HTR-8/SVneo (cell line): ENCODE measurements at places on chromosomes 5 and 9.
A peak's percentile ranks its signal among the peaks of the same experiment; 100 is the strongest.

DNA sequence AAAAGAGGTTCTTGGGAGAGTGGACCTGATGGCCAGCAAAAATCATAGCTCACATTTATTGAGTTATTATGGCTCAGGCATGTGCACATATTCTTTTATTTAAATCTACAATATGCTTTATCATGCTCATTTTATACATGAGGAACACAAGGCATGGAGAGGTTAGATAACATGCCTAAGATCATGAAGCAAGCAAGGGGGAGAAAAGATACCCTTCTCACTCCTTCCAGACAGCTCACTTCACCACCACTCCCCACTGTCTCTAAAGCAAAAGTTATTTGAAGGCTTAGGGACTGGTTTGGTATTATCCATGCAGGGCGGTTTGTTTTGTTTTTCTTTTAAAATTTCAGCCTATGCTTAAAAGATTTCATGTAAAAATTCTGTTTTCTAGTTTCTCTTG is 59.0 kb upstream of the PDE8B start:
- DNase-seq, result no peak

DNA sequence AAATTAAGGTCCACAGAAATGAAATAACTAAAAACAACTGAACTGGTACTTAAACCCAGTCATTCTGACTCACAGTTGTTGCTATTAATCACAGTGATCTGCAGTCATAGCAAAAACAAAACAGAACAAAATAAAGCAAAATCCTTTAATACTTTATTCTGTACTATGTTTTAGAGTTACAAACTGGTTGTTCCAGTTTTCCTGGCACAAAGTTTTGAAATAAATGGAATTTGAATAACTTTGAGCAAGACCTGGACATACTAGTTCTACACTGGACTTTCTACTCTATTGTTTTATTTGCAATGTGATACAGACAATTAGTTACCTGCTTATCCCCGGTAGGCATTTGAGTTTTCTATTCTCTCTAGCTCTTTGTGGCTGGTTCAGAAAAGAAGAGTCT is 147.9 kb downstream of the DMRT2 start:
- DNase-seq, result no peak

- no peak for DNase-seq
Observed at GRCh38 chr5:139361835-139362429, 20.3 kb downstream of the PAIP2 start.

DNA sequence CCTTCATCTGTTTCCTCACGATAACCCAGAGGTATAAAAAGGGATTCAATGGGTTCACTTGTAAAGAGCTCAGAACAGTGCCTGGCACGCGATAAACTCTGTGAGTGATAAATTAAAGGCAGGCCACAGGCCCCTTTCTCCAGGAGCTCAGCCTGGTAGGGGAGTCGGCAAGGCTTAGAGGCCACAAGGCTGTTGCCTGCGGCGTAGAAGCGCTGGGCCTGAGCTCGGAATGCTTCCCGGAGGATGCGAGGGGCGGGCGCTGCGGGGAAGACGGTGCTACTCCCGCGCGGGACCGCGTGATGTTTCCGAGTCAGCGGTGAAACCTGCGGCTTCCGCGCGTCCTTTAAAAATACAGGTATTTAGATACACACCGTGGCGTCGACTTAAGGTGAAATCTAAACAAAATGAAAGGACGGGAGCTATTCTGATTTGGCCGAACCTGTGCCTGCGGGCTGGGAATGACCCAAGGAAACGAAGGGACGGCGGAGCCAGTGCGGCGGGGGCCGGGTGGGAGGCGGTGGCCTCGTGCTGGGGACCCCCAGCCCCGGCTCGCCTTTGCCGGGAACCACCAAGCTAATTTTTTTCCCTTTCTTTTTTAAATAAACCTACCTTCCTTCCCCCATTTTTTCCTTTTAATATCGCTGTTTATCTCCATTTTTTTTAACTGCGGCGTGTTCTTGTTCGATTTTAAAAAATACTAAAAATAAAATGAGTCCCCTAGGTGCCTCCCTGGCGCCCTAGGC is 6.2 kb downstream of the NKX2-5 start:
- no peak for DNase-seq

DNA sequence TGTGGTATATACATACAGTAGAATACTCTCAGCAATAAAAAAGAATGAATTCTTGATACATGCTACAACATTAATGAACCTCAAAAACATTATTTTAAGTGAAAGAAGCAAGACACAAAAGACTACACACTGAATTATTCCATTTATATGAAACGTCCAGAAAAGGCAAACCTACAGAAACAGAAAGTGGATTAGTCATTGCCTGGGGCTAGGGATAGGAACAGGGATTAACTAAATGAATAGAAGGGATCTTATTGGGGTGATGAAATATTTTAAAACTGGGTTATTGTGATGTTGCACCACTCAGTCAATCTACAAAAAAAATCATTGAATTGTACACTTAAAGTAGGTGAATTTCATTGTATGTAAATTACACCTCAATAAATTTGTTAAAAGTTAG is 326.7 kb downstream of the PIK3R1 start:
- no peak for DNase-seq

- peak; percentile 5 for DNase-seq
Observed at GRCh38 chr5:116572350-116573278, 2.0 kb downstream of the SEMA6A start.

GRCh38 chr5:18553269-18553668 is 919.0 kb downstream of the TAF11L14 start:
- DNase-seq, result peak; percentile 70

DNA sequence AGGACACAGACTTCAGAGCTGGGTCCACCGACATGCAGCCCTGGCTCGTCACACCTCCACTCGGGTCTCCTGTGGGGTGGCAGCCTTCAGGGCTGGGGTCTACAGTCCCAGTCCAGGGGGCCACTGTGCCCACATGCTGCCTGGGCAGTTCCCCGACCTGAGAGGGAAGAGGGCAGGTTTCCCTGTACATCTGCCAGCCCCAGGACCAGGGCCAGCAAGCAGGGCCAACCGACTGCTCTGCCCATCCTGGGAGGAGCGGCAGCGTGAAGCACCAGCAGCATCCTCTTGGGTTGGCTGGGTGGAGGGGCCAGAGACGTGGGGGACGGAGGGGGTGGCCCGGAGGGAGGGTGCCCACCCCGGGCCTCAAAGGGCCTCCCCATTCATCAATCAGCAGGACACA is 120.6 kb upstream of the SARDH start:
- no peak for DNase-seq

DNA sequence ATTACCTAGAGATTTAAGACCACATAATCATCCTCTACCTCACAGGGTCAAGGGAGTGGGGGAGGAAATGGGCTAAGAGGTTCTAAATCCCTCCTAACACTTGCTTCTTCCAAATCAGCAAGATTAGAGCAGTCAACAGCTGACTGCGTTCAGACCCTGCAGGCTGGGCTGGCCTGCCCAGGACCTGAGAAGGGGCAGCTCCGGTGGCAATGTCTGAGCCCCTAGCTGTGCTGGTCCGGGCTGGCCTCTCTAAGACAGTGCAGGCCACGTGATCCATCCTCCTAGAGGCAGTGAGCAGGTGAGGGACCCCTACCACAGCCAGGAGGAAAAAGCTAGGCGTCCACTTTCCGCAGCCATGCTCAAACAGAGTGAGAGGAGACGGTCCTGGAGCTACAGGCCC is at the start of gene KCNV2:
Gene KCNV2 (plus strand): TSS at position 126 of the 400 bp plus-strand sequence. CDS start 230 bp downstream, at position 356.
- DNase-seq, result no peak

DNA sequence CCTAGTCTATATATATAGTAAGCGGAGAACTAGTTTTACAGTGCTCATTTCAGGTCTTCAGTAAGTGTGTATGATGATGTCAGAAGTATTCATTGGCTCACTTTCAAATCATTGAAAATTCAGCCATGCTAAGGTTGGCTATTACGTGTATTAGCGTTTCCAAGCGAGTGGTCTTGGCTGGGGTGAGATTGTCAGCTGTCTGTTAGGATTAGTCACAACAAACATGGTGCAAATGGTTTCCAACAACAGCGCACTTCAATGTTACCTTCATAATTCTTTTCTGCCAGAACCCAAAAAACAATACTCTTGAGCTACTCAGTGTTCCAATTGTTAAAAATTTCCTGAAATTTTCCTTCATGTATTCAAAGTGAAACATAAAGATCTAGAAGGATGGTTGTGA is 283.0 kb downstream of the AOPEP start:
- no peak for DNase-seq

GRCh38 chr9:89367281-89367680 is 49.0 kb downstream of the SECISBP2 start:
- DNase-seq, result no peak

GRCh38 chr9:26745111-26745510 is 147.5 kb downstream of the CAAP1 start:
- DNase-seq, result no peak

GRCh38 chr5:132073231-132074013 is at the start of gene CSF2:
CSF2 (plus strand) TSS chr5:132073789; CDS start chr5:132073824, 35 bp downstream.
- DNase-seq, result no peak

DNA sequence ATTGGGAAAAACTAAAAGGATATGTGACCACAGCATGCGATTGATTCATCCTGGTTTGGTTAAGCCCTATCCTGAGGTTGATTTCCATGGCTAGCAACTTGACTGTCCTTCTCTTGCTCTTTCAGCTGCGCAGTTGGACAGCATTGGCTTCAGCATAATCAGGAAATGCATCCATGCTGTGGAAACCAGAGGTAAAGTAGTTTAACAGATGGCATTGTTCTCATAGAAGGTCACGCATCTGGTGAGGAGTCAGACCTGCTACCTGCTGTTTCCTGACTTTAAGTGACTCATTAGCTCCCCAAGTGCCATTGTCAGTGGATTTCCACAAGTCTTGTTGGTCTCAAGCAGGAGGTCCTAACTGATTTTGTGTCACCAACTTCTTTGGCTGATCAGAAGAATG is 266.9 kb downstream of the ARHGAP26 start:
- DNase-seq, result no peak

DNA sequence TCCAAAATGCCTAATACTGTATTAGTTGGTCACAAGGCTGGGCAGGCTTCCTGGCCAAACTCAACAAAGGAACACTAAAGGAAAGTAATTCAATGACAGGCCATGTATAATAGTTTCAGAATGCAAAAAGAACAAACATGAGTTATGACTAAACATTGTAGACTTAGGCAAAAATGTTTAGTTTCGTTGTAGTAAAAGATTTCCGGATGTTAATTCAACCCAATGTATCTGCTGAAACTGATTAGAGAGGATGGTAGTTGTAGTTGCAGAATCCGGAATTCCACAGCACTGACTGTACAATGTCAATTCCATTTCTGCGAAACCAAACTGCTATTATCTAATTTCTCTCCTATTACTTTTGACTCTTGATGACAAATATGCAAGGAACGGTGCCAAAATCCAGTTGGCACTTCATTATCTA is 117.9 kb upstream of the FST start:
- peak; percentile 74 for DNase-seq

DNA sequence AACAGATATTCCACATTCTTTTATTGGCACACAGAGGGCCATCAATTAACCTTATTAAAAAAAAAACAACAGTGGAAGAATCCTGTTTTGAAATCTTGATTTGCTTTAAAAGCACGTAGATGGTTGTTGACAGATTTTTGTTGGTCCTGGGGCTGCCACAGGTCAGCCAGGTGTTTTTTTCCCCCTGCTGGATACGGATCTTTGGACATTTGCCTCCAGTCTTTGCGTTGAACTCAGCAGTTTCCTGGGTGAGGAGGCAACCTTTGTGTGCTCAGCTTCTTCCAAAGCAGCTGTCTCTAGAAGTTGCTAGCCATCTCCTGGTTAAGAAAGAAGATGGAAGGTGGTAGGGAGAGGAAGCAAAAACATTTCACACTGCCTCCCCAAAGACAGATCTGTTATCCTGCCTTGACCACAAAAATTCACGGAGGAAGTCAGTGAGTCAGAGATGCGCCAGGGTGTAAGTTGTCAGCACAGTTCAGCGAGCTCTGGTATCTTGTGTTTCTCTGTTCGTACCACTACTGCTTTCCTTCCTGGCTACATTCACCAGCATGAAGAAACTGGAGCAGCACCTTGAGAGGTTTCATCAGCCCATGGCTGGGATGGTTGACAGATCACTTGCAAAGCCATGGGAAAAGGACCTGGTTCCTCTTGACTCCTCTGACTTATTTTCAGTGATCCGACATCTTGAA is 207.3 kb downstream of the ARHGAP26 start:
- DNase-seq, result peak; percentile 84

DNA sequence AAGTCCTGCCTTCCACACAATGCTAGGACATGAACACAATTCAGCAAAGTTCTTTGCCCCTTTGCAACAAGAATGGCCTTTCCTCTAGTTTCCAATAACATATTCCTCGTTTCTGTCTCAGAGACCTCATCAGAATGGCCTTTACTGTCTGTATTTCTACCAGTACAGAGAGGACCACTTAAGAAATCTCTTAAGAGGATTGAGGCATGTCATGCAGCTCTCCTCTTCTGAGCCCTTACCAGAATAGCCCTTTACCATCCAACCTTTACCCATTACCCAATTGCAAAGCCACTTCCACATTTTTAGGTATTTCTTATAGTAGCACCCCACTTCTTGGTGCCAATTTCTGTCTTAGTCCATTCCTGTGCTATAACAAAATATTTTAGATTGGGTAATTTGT is 20.3 kb downstream of the TNPO1 start:
- no peak for DNase-seq

DNA sequence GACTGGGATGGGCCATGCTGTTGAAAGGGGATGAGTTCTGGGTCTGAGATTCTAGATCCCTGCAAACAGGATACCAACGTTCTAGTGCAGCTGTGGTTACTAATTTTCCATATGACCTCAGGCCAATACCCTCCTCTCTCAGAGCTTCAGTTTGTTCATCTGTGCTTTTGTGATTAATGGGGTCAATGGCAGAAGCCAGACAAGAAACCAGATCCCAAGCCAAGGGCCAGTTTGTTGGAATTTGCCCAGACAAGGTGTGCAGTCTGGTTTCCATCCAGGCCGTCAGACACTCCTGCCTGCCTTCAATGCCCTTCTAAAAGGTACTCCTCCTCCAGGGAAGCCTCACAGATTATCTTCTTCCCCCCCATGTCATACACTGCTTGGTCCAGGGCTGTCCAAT is 11.4 kb downstream of the MYORG start:
- no peak for DNase-seq

DNA sequence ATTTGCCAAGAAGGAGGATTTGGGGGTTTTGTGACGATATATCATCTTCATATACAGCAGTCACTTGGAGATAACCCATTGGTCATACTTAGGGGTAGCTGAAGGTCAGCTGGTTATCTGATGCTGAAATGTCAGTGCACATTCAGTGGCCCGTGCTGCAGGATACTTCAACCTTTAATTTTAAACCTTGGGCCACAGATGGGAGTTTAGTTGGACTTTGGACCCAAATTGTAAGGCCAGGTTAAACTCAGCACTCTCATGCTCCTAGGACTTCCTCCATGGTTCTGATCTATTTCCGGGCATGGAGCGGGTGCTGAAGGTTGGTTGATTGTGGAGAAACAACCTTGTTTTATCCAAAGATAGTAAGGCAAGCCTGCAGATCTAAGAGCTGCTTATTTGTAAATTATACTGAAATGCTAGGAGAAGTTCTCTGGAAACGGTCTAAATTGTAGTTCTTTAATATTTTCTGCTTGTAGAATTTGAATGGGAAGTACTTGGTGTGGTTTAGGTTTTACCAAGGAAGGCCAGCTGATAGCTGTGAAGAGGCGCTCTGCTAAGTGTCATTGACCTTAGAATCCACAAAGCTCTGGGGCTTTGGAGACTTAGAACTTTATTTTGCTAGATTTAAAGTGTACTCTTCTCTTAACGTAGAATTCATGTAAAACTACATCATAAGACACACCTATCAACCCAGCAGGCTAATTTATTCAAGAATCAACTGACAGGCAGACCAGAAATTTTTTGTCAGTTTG is 38.6 kb downstream of the SLC44A1 start:
- no peak for DNase-seq

GRCh38 chr5:115246361-115246991 is 16.2 kb downstream of the PGGT1B start:
- DNase-seq, result peak; percentile 25
